ENCODE measurements at places on chromosomes 6 and 20.
A peak's percentile ranks its signal among the peaks of the same experiment; 100 is the strongest.

- DNase-seq = no peak
Observed at GRCh38 chr6:24378473-24379097, 20.7 kb upstream of the DCDC2 start.

GRCh38 chr20:25685276-25686080 lies 11.2 kb downstream of the ZNF337 start:
- DNase-seq = no peak

GRCh38 chr6:5833120-5833519 lies 173.6 kb downstream of the NRN1 start:
- DNase-seq = no peak

DNA sequence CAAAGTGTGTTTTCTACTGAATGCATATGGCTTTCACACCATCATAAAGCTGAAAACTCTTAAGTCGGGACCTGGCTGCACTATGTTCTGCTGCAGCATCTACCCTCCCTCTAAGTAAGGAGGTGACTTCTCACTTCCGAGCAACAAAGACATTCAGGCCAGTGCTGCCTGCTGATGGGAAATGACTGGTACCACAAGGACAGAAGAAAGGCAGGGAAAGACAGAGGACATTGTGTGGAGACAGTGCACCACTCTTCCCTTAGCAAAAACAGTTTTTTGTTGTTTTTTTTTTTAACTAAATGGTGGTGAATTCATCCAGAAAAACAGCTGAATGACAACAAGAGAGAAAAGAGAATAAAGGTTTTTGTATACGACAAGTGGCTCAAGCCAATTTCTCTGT lies 81.5 kb downstream of the MAP7 start:
- peak; percentile 82 for DNase-seq

- DNase-seq = no peak
Observed at GRCh38 chr6:110034667-110035036, 56.5 kb downstream of the GPR6 start.

GRCh38 chr6:88890394-88890793 lies 73.0 kb downstream of the RNGTT start:
- no peak for DNase-seq

DNA sequence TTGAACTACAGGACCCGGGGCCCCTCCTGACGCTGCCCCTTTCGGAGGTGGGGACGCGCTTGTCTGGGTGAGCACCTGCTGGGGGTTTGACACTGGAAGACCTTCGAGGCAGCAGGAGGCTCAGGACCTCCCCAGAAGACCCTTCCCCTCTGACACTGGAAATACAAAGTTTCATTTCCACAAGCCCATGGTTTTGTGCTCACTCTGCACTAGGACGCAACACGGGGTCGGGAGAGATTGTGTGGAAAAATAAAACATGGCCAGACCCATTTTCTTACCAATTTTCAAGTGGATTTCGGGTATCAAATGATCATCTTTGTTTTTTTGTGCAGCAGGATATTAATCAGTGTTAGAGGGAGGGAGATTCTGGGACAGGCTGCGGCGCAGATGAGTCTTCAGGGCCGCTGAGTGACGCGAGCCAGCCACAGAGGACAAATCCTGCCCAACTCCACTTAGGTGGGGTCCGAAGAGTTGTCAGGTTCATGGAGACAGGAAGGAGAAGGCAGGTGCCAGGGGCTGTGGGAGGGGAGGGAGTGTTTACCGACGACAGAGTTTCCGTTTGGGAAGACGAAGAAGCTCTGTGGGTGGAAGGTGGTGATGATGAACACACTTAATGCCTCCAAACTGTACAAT lies 160.0 kb upstream of the AFDN start:
- no peak for DNase-seq

GRCh38 chr20:59388402-59388801 lies 88.0 kb downstream of the EDN3 start:
- DNase-seq = no peak

GRCh38 chr6:142381181-142381580 lies 79.4 kb downstream of the ADGRG6 start:
- DNase-seq = no peak

DNA sequence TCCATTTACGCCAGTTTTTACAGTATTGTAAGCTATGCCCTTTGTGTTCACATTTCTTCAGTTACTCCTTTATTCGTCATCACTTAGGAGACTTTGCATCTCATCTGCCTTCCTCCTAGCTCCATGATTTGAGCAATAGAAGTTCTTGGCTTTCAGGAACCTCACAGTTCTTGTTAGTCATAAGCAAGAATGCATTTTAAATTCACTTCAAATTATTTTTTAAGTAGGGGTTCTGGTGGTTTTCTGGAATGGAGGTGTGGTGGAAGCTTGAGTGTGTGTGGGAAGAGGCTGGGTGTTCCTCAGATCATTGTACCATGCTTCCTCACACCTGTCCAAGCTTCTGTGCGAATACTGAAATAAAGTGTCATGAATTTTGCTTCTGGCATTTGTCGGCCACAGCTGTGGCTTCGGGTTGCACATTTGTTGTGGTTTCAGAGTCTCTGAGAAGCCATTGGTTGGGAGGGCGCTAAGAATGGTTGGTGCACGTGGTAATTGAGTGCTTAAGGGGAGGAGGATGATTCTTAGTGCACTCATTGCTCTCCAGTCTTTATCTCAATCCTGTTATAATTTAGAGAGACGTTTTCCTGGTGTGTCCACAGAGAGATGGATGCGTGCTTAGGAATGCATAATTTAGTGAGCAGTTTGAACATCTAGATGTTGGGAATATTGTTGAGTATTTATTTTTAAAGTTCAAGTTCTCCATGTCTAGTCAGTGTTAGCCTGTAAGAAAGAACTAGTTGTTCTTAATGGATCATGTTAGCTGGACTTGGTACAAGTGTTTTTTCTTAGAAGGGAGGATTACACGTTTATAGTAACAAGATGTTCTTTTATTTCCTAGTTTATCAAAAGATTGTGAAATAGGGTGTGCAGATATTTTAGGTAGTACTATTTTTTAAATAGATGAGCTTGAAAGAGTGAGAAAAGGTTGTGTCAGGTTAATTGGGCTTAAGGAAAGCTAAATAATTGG lies 31.9 kb downstream of the FOXO3 start:
- peak; percentile 29 for DNase-seq
